GM03348 (cell line): ENCODE measurements at places on chromosomes 16 and 17.
A peak's percentile ranks its signal among the peaks of the same experiment; 100 is the strongest.

DNA sequence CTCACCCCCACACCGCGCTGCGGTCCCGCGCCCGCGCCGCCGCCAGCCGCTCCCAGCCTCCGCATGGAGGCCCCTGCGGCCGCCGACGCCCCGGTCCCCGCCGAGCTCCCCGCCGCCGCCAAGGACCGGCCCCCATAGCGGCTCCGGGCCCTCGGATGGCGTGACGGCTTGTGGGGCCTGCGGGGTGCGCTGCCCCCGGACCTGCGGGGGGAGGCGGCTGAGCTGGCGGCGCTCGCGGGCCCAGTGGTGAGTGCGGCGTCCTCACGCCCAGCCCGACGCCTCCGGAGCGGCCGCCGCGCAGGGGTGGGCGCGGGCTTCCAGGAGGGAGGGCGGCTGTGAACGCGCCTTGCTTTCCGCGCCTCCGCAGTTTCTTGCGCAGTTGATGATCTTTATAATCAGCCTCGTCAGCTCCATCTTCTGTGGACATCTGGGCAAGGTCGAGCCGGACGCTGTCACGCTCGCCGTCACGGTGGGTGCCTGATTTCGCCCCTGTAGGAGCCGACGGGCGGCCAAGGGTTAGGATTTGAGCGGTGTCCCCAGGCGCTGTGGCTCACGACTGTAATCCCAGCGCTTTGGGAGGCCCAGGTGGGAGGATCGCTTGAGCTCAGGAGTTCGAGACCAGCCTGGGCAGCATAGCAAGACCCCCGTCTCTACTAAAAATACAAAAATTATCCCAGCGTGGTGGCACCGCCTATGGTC lies 46.4 kb downstream of the SLC47A1 start:
- DNase-seq, result peak; percentile 52

- no peak for DNase-seq
Measured at GRCh38 chr17:1992541-1992940, 32.6 kb downstream of the RTN4RL1 start.

DNA sequence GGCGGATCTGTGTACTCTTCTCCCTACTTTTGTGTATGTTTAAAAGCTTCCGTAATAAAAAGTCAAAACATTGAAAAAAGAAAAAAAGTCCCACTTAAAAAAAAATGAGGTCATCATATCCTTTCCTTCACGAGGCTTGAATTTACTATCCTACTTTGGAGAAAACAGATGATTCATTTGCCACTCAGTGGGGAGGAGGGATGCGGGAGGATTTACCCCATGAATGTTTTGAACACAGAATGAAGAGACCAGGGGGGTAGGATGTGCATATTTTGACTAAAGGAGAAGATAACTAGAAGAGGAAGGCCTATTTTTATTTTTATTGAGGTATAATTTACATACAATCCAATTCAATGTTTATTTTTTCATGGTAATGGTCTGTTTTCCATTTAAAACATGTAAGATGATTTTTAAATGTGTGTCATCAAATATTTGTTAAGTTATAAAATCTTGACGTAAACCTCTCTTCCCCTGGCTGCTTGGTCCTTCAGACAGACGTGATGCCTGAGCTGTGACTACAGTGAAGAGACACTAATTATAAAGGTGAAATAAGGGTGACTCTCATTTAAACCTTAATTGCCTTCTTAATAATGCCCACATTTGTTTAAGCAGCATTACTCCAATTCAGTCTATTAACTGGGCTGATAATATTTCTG lies 135.4 kb upstream of the AXIN2 start:
- DNase-seq, result peak; percentile 63

DNA sequence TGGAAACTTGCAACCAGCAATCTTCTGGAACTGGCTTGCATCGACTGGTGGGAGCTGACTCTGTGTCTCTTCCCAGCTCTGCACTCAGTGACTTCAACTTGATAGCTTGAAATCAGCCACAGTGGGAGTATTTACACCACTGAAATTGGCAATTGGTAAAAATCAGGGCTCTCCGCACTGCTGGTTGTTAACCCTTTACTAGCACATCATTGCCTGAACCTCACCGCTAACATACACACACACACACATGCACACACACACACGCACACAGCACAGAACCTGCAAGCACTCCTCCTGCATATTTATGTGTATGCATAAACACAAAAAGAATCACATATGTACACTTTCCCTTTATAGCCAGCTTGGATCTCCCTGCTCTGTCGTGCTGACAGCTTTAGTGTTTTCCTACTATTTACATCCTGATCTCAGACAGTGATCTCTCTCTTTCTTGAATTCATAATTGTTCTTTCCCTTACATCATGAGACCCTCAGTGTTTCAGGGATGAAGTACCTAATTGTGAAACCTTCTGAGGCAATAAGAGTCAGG lies 7.9 kb upstream of the TMIGD1 start:
- DNase-seq, result no peak

- no peak for DNase-seq
Measured at GRCh38 chr17:79125503-79125902, 50.9 kb downstream of the ENGASE start.

- no peak for DNase-seq
Measured at GRCh38 chr16:89153848-89154271, 17.7 kb upstream of the CDH15 start.

- DNase-seq, result no peak
Measured at GRCh38 chr17:56121191-56122051, 31.9 kb upstream of the ANKFN1 start.

GRCh38 chr16:81174644-81175324 lies 63.7 kb upstream of the BCO1 start:
- peak; percentile 27 for DNase-seq

DNA sequence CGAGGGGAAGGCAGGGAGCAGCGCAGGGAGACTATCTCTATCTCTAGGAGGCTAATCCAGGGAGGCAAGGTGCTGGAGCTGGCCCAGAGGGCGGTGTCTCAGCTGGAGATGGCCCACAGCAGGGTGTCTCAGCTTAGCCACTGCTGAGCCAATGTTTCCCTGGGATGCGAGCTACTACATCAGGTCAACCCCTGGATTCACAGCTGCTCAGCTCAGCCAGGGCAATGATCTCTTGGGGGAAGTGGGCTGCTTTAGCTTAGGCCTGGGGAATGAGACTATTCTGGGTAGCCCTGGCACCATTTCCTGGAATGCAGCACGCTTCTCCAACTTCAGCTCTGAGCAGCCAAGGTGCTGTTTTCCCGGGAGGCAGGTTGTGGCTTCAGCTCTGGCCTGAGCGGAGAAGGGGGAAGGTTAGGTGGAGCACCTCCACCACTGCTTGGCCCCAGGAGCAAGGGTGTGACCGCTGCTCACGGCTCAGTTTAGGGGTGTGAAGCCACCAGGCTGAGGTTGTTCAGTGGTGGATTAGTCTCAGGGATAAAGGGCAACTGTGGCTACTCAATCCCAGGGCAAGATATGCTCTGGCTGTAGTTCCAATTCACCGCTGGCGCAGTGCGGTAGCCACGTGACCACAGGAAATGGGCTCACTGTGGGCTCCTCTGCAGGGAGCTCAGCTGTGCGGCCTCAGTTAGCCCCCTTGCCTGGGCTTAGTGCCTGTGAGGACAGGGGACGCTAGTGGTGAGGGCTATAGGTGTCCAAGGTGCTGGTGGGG lies 5.2 kb upstream of the PRSS21 start:
- DNase-seq, result no peak
